Activated CD8-positive, alpha-beta memory T cell treated with anti-CD3 and anti-CD28 coated beads, Interleukin-2, amount 10 ng/mL, durations not matched to agents 7 days and 5 days (primary cell): ENCODE measurements at places on chromosomes 6 and 20. TPM values are rescaled to one million over a fixed set of nuclear protein-coding genes. Genes with fewer than 3 reads are reported as not detected.

- no peaks in the 10 kb centered on the region for H3K27me3 ChIP-seq
- H3K4me1 ChIP-seq = peaks cover 85% of the 10 kb centered on the region
- DNase-seq = no peak
- peaks cover 19% of the 10 kb centered on the region for H3K36me3 ChIP-seq
- peak overlapping the region; percentile 31 for H3K27ac ChIP-seq
Observed at GRCh38 chr6:149079911-149080491, 237.5 kb upstream of the TAB2 start.

DNA sequence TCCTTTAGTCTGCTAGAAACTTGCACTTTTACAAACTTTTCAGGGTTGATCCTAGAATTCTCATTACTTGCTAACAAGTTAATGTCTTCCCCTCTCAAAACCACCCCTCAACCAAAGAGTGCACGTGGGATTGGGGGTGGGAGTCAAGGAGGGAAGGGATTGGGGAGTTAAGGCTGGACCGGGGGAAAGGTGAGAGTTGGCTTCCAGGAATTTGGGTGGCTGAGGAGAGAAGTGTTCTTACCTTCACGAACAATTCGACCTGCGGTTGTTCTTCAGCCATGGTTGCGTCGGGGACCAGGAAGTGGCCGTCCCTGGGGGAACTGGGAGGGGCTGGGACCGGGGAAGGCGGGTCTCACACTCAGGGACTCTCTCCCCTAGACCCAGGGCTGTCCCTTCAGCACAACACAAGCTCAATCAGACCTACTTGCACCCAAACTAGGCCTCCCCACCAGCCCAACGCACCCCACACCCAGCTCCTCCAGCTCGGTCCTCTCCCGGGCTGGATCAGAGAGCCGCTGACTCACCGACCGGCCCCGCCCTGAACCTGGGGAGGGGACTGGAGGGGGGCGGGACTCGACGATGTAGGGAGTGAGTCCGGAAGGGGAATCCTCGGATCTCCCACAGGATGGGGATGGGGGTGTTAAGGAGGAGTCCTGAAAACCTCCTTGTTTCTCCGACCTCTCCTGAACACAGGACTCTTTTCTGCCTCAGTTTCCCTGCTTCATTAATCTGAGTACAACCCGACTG lies at the start of gene CLIC1:
Gene CLIC1, minus strand, starts transcription at position 510 of the 747 bp plus-strand sequence. Its CDS starts 230 bp downstream, at position 280.
- no peaks in the 10 kb centered on the region for H3K27me3 ChIP-seq
- peaks cover 63% of the 10 kb centered on the region for H3K4me1 ChIP-seq
- H3K4me3 ChIP-seq = peak within 1 kb of the TSS; percentile 91
- DNase-seq = peak; percentile 91
- H3K36me3 ChIP-seq = peaks cover 42% of the 10 kb centered on the region

GRCh38 chr6:13278164-13278563 lies 50.2 kb downstream of the TBC1D7 start:
- DNase-seq = no peak
- peaks cover 1% of the 10 kb centered on the region for H3K36me3 ChIP-seq
- no peak overlapping the region for H3K4me3 ChIP-seq
- H3K27ac ChIP-seq = no peak overlapping the region

DNA sequence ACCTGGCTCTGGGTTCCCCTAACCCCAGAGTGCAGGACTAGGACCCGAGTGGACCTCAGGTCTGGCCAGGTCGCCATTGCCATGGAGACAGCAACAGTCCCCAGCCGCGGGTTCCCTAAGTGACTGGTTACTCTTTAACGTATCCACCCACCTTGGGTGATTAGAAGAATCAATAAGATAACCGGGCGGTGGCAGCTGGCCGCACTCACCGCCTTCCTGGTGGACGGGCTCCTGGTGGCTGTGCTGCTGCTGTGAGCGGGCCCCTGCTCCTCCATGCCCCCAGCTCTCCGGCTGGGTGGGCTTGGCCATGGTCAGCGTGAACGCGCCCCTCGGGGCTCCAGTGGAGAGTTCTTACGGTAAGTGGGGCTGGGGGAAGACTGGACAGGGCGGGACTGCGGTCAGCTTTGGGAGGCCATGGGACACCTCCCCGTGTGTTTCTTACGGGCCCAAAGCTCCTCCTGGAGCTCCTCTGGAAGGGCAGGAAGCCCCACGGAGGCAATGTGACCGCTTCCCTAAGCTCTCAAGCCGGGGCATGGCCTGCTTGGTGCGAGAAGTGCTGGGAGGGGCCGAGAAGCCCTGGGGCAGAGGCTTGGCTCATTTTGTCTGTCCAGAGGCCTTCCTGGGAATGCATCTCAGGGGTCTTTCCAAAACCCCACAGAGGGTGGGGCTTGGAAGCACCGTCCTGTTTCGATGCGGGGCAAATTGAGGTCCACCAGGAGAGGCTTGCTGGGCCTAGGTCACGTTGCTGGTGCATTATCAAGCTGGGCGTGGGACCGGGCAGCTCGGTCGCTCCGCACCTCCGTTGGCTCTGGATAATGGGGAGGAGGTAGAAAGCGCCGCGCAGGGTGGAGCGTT lies at the start of gene HNF4A:
Gene HNF4A, plus strand, starts transcription at position 202 of the 855 bp plus-strand sequence. Its CDS starts 106 bp downstream, at position 308.
- H3K27ac ChIP-seq = no peak within 1 kb of the TSS
- H3K27me3 ChIP-seq = peaks cover 11% of the 10 kb centered on the region
- H3K36me3 ChIP-seq = no peaks in the 10 kb centered on the region
- H3K4me3 ChIP-seq = no peak within 1 kb of the TSS

DNA sequence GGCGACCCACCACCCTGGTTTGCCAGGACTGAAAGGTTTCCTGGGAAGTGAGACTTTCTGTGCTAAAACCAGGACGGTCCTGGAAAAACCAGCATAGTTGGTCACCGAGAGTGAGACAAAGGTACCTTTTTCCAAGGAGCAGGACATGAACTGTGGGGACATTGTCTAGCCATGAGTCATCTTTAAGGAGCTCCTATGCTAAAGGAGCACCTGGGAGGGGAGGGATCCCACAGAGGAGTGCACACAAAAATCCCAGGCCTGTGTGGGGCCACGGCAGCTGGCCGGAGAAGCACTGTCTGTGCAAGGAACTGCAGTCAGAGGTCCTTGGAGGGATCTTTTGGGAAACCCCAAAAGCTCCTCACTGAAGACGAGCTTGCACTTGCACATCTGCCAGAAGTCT lies 109.1 kb upstream of the PLEKHG1 start:
- peaks cover 18% of the 10 kb centered on the region for H3K4me1 ChIP-seq
- H3K36me3 ChIP-seq = peaks cover 5% of the 10 kb centered on the region
- H3K4me3 ChIP-seq = no peak overlapping the region
- H3K27me3 ChIP-seq = peaks cover 5% of the 10 kb centered on the region

GRCh38 chr20:38674092-38674764 lies 50.1 kb upstream of the SLC32A1 start:
- no peaks in the 10 kb centered on the region for H3K36me3 ChIP-seq
- peak; percentile 76 for DNase-seq
- H3K4me3 ChIP-seq = peak overlapping the region; percentile 80
- H3K27ac ChIP-seq = peak overlapping the region; percentile 48
- peaks cover 8% of the 10 kb centered on the region for H3K4me1 ChIP-seq
- H3K27me3 ChIP-seq = peaks cover 53% of the 10 kb centered on the region

- H3K4me3 ChIP-seq = no peak overlapping the region
- H3K27me3 ChIP-seq = no peaks in the 10 kb centered on the region
- H3K36me3 ChIP-seq = peaks cover 11% of the 10 kb centered on the region
- no peak for DNase-seq
- no peak overlapping the region for H3K27ac ChIP-seq
Observed at GRCh38 chr6:39102821-39103136, 12.2 kb downstream of the SAYSD1 start.

- no peak for DNase-seq
- peaks cover 9% of the 10 kb centered on the region for H3K36me3 ChIP-seq
- H3K27ac ChIP-seq = no peak overlapping the region
- no peaks in the 10 kb centered on the region for H3K27me3 ChIP-seq
Observed at GRCh38 chr6:134238006-134238405, 79.9 kb downstream of the SGK1 start.

Gene SNAP91
- not detected for total RNA-seq
